IMR-90 (cell line): ENCODE measurements at places on chromosomes 4 and X. TPM values are rescaled to one million over a fixed set of nuclear protein-coding genes. Genes with fewer than 3 reads are reported as not detected.
A peak's percentile ranks its signal among the peaks of the same experiment; 100 is the strongest.

Gene EIF4E
- total RNA-seq: 113 and 288 TPM in 2 replicates

Gene JCHAIN
- total RNA-seq: 0.72 and 0.83 TPM in 2 replicates

Gene VGLL1
- not detected in 2 replicates for total RNA-seq

Gene STS
- 3.4 and 3.6 TPM in 2 replicates for total RNA-seq

Gene POLR2B
- 106 and 172 TPM in 2 replicates for total RNA-seq

Gene PAGE1
- not detected in 2 replicates for total RNA-seq

Gene L1CAM
- 0.36 and 0.56 TPM in 2 replicates for total RNA-seq

Gene CCKAR
- not detected in 2 replicates for total RNA-seq

Gene RNF175
- total RNA-seq: not detected in 2 replicates

GRCh38 chrX:103685396-103685795 is 1.1 kb downstream of the MORF4L2 start:
- peaks cover 7% of the 10 kb centered on the region for H3K36me3 ChIP-seq
- peak overlapping the region; percentile 89 for H3K4me3 ChIP-seq
- DNase-seq: no peak
- no peaks in the 10 kb centered on the region for H3K4me1 ChIP-seq

DNA sequence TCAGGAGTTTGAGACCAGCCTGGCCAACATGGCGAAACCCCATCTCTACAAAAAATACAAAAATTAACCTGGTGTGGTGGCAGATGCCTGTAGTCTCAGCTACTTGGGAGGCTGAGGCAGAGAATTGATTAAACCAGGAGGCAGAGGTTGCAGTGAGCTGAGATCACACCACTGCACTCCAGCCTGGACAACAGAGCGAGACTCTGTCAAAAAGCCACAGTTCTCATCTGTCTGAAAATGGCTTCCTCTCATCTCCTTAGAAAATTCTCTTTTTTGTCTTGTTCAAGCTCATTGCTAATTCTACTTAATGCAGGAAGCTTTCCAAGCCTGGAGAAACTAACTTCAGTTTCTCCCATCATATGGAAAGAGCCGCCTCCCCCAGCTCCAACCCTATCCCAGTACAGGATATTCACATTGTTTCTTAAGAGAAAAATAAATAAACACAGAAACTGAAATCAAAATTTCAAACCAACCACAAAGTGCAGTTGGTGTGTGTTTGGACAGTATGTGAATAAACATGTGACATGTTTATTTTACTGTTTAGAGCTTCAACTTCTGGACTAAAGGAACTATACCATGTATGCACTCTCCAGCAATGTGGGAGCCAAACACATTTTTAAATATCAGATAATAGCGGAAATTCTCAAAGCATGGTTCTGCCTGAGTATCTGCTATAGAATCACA is 55.0 kb upstream of the GAB1 start:
- H3K4me3 ChIP-seq: no peak overlapping the region
- peak; percentile 30 for DNase-seq

DNA sequence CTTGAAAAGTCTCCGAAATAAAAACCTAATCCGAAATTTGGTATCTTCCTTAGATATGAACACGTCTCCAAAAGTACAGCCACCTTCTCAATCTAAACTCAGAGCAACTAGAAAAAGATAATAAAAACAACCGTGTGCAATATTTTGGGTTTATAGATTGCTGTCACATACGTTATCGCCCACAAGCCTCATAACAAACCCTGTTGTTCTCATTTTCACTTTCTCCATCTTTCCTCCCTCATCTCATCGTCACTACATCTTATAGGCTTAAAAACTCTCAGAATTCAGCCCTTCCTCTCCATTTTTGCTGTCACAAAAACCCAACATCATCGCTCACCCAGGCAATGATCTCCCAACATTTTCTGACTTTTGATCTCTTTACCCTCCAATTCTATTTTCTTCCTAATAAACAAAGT is 448 bp upstream of the SCFD2 start:
- no peak for DNase-seq
- H3K4me3 ChIP-seq: peak overlapping the region; percentile 79
- peak overlapping the region; percentile 50 for H3K27ac ChIP-seq

GRCh38 chr4:142036795-142037583 is 400.6 kb downstream of the IL15 start:
- peak; percentile 41 for DNase-seq
- H3K4me3 ChIP-seq: no peak overlapping the region
- H3K36me3 ChIP-seq: no peaks in the 10 kb centered on the region
- H3K27ac ChIP-seq: no peak overlapping the region
- no peaks in the 10 kb centered on the region for H3K27me3 ChIP-seq

DNA sequence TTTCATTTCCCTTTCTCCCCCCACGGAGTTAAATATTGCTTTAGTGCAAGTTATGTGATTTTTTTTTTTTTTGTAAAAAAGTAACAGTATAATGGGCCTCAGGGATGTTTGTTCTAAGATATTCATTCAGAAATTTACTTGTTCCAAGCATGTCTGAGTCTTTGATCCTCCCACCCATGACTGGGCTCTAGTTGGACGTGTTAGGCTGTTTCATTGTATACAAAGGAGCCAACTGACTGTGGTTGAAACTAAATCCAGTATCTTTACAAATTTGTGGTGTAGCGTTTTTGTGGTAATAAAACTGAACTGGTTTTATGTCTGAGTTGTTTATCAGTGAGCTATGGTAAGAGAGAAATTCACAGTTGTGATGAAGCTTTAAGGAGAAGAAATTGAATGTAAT is 74.1 kb downstream of the DOCK11 start:
- H3K27me3 ChIP-seq: no peaks in the 10 kb centered on the region
- no peak for DNase-seq
- H3K27ac ChIP-seq: no peak overlapping the region
- H3K4me3 ChIP-seq: no peak overlapping the region
- no peaks in the 10 kb centered on the region for H3K36me3 ChIP-seq

DNA sequence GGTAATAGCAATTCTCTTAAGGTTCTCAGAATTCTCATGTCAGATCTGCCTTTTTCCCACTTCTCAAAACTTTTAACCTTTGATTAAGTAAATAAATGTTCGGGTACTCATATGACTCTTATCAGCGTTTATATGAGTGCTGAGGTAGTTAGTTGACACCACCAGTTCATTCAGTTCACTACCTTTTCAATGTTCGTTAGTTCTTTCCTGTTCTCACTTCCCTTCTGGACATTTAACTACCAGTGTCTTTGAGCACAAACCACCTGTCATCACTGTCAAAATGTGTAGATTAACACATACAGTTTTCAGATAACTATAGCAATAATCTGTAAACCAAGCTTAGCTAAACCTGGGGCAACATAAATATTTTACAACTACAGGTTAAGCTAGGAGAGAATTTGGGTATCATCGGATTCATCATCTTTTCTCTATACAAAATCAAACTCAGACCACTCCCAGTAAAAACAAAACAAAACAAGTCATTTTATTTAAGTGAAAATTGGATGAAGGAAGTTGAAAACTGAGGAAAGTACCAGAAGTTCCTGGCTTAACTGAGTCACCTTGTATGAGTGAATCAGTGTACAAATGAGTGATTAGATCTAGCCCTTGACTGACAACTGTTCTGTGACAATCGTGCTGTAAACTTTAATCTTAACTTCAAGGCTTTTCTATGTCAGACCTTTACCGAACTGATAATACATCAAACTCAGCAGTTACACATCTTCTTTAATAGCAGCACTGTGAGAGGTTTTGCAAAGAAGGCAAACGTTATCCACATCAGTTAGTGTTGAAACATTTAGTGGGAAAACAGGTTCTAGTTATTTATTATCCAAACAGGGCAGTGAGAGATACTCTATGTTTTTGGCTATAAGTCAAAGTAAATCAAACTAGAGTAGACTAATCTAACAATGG is 41.9 kb downstream of the ARHGEF38 start:
- no peaks in the 10 kb centered on the region for H3K27me3 ChIP-seq
- H3K36me3 ChIP-seq: no peaks in the 10 kb centered on the region
- no peak overlapping the region for H3K4me3 ChIP-seq
- H3K4me1 ChIP-seq: no peaks in the 10 kb centered on the region
- no peak for DNase-seq
- H3K27ac ChIP-seq: no peak overlapping the region

DNA sequence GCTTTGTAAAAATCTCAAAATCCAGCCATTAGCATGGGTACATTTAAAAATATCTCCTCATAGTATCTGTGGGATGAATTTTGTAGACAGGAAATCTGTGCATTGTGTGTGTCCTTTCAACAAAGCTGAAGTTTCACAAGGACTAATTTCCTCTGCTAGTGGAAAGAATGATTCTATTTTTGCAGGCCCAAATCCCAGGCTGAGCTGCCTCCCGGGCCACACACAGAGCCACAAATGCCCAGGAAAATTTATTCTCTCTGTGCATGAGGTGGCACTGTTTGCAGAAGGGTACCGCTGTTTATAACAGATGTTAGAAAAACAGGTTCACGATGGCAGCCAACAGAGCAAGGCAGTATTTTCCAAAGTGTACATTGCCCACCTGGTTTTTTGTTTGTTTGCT is 11.0 kb upstream of the VCX3B start:
- DNase-seq: no peak
- H3K4me3 ChIP-seq: no peak overlapping the region
- H3K36me3 ChIP-seq: no peaks in the 10 kb centered on the region
- H3K27me3 ChIP-seq: no peaks in the 10 kb centered on the region
- no peak overlapping the region for H3K27ac ChIP-seq

DNA sequence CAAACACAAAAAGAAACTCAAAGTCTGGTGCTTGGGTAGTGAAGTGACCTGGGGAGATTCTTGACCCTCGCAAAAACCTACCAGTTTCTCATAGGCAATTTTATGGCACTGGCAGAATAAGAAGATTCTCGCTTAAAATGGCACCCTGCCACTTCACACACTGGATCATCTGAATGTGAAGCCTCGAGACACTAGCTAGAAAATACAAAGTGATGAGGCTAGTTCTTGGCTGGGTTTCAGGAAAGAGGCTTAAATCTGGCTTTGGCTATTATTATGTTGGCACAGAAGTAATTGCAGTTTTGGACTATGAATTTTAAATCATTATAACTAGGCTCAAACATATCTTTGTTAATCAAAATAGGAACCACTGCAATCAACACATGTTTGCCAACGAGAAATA is 634.7 kb upstream of the BOD1L1 start:
- H3K27me3 ChIP-seq: no peaks in the 10 kb centered on the region
- H3K4me3 ChIP-seq: no peak overlapping the region
- no peaks in the 10 kb centered on the region for H3K36me3 ChIP-seq
- H3K4me1 ChIP-seq: no peaks in the 10 kb centered on the region
- H3K27ac ChIP-seq: no peak overlapping the region

DNA sequence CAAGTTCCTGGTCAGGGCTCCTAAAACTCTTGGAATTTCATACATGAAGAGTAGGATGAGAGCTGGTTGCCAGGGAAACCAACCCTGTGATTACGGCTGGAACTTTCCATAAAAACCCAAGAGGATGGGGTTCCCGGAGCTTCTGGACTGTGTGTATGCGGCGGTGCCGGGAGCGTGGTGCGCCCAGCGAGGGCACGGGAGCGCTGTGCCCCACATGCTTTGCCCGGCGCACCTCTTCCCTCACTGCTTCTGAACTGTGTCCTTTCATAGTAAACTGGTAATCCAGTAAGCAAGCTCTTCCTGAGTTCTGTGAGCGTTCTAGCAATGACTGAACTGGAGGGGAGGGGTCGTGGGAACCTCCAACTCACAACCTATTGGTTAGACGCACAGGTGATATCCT is 152.6 kb downstream of the AFAP1 start:
- H3K4me1 ChIP-seq: peaks cover 3% of the 10 kb centered on the region
- peaks cover 63% of the 10 kb centered on the region for H3K36me3 ChIP-seq
- H3K27me3 ChIP-seq: no peaks in the 10 kb centered on the region
- no peak for DNase-seq
- no peak overlapping the region for H3K27ac ChIP-seq

DNA sequence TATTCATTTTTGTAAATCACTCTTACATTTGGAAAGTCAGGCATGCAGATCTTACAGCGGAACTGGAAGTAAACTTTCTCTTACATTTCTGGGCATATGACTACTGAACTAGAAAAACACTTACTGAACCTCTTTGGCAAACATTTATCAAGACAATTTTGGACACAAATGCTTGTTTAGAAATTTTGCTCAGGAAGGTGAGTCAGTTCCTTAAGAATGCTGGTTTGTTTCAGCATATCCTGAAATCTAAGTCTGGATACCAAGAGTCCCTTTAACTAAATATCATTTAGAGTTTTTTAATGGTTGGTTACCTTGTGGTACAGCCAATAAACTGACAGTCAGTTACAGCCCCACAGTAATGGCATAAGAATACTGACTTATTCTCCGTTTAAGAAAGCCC is 15.0 kb downstream of the SHISA3 start:
- H3K27ac ChIP-seq: peak overlapping the region; percentile 27; the same call in 1 of the 2 replicates
- H3K4me3 ChIP-seq: no peak overlapping the region
- peak; percentile 90 for DNase-seq
- no peaks in the 10 kb centered on the region for H3K27me3 ChIP-seq
